ENCODE measurements at places on chromosomes 2 and 18.

- peak; percentile 2 for DNase-seq
Observed at GRCh38 chr2:159650574-159650973, 34.2 kb upstream of the BAZ2B start.

GRCh38 chr2:55119711-55120487 lies 69.6 kb upstream of the RTN4 start:
- no peak for DNase-seq

DNA sequence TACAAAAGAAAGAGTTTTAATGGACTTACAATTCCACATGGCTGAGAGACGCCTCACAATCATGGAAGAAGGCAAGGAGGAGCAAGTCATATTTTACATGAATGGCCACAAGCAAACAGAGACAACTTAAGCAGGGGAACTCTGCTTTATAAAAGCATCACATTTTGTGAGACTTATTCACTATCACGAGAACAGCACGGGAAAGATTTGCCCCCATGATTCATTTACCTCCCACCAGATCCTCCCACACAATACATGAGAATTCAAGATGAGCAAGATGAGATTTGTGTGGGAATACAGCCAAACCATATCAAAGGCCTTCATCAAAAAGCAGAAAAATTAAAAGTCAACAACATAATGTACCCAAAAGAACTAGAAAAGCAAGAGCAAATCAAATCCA lies 111.0 kb upstream of the RPRM start:
- no peak for DNase-seq

DNA sequence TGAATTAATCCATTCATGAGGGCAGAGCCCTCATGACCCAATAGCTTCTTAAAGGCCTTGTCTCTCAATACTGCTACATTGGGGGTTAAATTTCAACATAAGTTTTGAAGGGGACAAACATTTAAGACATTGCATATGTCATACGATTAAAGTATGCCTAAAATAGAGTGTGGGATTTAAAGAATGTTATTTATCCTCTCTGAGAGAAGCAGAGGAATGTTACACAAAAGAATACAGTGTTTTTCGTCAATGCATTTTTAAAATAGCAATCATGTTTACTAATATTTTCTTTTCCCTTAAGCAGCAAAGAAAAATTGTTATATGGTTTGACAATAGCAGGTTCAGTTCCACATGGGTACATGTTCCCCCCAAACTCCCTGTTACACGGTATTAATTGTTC lies 363.1 kb downstream of the NUP35 start:
- DNase-seq, result no peak

All from common myeloid progenitor, CD34-positive (primary cell).